ENCODE measurements at places on chromosomes 11 and 22.

GRCh38 chr11:74438681-74439080, 28.7 kb downstream of the KCNE3 start:
- DNase-seq, result no peak

- DNase-seq, result no peak
These were observed 29.2 kb downstream of the GUCY1A2 start for GRCh38 chr11:106989078-106989455.

- DNase-seq, result no peak
These were observed 27.5 kb downstream of the MRGPRX2 start for GRCh38 chr11:19032990-19033389.

- DNase-seq, result no peak
These were observed 24.9 kb downstream of the IMMP1L start for GRCh38 chr11:31484497-31484896.

DNA sequence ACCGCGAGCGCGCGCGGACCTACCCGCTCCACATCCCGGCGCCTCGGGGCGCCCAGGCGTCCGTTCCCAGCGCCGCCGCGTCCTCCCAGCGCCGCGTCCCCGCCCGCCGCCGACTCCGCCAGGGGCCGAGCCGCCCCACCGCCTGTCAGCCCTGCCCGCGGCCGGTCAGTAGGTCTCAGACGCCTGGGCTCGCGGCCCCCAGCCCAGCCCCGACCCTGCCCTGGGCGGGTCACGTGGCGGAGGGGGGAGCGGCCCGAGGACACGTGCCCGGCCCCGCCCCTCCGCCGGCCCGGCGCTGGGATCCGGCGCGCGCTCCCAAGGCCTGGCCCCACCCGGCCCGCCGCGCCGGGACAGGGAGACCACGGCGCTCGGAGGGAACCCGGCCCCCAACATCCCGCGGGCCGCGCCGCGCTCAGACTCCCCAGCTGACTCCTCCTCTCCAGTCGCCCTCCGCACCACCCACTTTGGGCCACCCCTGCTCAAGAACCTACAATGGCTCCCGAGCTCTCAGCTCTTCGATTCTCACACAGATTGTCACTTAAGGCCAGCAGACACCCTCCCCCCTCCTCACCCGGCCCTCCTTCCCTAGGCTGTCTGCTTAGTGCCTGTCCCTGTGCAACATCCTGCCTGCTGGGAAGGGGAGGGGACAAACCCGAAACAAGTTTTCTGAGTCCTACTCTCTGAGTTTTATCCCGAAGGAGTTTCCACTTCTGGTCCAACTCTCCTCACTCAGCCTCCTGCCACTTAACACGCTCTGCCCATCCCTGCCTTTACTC, at the start of gene RAB3IL1:
Gene RAB3IL1 (minus strand): TSS at position 233 of the 776 bp plus-strand sequence. CDS start 199 bp downstream, at position 34.
- peak; percentile 18 for DNase-seq

- no peak for DNase-seq
These were observed 24.2 kb upstream of the TMEM123 start for GRCh38 chr11:102476812-102477211.

DNA sequence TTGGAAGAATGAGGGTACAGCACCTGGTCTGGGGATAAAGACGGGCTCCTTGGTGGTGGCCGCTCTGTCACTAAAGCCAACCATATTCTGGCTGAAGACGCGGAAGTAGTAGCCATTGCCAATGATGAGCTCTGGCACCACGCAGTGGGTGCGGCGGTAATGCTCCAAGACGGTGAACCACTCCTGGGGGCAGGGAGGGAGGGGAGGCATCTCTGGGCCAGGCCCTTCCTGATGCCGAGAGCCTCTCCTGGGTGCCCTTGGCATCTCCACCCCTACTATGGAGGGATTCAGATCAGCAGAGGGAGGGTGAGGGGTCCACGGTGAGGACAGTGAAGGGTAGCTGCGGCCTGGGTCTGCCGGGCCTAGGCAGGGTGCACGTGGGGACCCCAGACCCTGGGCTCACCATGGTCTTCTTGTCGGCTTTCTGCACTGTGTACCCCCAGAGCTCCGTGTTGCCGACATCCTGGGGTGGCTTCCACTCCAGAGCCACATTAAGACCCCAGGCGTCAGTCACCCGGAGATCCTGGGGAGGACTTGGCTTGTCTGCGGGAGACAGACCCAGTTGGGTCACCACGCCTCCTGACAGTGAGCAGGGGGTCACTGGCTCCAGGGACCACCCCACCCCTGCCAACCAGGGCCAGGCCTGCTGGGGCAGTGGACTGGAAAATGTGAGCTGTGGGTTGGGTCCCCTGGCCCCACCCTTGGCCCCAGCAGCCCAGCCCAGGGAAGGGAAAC, 19.5 kb downstream of the MYBPC3 start:
- DNase-seq, result no peak

GRCh38 chr11:129298988-129299387, 76.7 kb upstream of the BARX2 start:
- no peak for DNase-seq

DNA sequence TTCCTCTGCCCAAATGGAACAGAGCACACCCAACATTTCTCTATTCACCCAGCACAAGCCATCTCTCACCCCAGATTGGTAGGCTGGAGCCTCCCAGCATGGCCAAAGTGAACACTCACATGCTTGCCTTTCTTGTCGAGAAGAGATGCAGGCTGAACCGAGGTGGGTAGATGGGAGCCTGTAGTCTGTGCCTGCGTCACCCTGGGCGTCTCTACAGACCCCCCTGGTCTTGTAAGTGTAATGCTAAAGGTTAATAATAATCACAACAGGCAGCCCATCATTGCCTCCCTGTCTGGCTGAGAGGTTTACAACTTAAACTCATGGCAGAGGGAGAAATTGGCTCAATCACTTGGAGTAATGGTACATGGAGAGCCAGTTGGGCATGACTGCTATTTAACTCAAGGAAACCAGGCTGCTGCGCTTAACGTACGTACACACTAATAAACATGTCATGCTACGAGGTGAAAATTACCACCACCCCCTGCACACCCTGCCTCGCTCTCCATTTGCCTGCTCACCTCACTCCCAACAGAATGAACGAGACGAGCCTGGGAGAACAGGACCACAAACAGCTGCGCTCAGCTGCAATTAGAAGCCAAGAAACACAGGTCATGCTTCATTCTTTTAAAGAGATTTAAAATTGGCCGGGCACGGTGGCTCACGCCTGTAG, 9.1 kb upstream of the ZBTB16 start:
- DNase-seq, result no peak

DNA sequence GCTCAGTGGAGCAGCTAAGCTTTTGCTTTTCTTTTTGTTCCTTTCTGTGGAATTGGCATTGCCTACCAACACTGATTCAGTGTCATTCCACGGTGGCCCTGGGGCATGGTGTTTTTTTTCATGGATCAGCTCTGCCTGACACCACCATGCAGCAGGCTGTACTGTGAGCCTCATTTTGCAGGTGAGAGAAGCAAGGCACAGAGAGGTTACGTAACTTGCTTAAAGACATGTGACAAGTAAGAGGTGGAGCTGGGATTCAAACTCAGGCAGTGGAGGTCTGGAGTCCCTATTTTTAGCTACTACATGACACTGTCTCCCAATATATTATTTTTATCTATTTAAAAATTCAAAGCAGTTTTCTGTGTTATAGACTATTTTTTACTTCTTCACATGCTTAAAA, 44.4 kb downstream of the APOL3 start:
- DNase-seq, result no peak

DNA sequence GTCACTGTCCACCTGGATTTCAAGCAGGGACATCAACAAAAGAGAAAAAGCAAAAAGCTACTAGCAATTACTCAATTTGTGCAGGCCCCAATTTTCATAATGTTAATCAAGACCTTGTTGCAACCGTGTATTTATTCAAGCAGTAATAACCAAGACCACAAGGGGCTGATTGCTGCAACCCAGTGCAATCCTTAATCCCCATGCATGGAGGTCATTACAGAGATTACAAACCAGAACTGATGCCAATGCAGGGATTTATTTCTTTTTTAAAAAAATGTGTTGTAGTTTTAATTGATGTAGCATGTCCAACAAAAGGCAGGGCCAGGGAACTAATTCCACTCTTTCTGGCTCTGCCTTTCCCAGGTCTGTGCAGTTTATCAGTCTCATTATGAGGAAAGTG, 18.4 kb downstream of the TECTA start:
- no peak for DNase-seq

DNA sequence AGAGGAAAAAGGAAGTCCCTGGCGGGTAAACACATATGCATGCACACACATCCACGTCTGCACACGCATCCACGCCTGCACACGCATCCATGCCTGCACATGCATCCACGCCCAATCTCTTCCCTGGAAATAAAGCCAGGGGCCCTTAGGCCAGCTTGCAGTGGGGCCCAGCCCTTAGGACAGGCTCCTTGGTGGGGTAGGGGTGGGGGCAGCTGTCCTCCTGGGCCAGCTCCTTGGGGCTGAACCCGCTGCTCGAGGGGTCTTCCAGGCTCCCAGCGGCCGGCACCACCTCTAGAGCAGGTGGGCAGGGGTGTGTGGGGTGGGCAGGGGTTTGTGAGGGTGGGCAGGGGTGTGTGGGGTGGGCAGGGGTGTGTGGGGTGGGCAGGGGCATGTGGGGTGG, 1.9 kb downstream of the C11orf21 start:
- no peak for DNase-seq

DNA sequence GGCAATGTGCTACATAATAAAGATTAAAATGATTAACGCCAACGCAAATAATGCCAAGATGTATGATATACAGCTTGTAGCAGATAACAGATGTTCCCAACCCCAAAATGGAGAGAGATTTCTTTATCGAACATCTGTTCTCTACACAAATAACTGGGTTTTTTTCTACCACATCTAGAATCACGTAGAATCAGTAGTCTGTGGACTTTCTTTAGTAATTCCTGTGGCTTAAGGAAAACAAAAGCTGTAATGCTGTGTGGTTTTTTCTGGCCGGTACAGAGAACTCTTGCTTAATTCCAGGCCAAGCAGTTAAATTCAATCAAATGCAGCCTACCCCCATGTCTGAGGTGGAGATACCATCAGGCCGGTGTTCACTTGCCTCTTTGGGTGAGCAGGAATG, 303.4 kb downstream of the FAT3 start:
- no peak for DNase-seq

GRCh38 chr11:125372911-125373310, 123.2 kb downstream of the FEZ1 start:
- no peak for DNase-seq

DNA sequence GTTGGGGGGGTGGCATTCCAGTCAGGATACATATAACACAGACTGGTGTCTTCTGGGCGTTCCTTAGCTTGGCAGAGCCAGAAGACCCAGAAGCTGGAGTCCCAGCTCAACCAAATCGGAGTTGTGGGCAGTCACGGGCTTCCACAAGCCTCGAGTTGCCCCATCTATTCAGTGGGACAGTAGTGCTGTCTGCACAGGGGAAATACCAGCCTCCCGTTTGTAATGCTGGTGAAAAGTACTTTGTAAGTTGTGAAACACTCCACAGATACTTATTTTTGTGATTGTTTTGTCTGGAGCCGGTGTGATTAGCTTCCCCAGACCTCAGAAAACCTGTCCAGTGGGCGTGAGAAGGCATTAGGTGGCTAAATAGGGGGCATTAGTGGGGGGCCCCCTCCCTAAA, 13.6 kb downstream of the DGKZ start:
- DNase-seq, result no peak

DNA sequence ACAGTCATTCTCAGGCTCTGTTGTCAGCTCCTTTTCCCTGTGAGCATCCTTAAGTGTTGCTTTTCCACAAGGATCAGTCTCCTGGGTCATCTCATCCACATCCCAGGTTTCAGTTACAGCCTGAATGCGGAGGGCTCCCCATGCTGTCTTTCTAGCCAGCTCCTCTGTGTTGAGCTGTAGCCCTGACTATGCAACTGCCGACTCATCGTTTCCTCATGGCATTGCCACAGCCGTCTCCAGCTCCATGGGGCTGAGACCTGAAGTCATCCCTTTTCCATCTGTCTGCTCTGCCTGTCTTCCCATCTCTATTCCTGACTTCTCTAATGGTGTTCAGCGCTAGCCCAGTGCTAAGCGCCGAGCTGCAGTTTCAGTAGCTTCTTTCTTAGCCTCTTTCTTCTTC, 11.8 kb downstream of the SAMM50 start:
- no peak for DNase-seq

- DNase-seq, result no peak
These were observed 197.5 kb downstream of the LARGE1 start for GRCh38 chr22:33722816-33723215.

DNA sequence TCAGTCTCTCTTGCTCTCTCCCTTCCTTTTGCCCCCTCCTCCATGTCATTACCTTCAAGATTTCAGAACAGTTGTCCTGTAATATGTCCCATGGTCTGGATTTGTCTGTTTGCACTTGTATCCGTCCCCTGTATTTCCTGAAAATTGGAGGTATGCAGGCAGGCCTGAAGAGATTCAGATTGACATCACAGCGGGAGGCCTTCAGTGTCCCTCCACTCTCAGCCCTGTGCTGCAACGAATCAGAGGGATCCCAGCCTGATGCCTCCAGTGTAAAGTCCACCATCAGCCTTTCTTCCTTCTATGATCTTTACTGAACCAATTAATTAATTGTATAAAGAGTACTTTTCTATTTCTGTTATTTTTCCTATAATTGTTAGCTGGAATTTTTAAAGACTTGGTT, 57.3 kb downstream of the ELMOD1 start:
- no peak for DNase-seq

DNA sequence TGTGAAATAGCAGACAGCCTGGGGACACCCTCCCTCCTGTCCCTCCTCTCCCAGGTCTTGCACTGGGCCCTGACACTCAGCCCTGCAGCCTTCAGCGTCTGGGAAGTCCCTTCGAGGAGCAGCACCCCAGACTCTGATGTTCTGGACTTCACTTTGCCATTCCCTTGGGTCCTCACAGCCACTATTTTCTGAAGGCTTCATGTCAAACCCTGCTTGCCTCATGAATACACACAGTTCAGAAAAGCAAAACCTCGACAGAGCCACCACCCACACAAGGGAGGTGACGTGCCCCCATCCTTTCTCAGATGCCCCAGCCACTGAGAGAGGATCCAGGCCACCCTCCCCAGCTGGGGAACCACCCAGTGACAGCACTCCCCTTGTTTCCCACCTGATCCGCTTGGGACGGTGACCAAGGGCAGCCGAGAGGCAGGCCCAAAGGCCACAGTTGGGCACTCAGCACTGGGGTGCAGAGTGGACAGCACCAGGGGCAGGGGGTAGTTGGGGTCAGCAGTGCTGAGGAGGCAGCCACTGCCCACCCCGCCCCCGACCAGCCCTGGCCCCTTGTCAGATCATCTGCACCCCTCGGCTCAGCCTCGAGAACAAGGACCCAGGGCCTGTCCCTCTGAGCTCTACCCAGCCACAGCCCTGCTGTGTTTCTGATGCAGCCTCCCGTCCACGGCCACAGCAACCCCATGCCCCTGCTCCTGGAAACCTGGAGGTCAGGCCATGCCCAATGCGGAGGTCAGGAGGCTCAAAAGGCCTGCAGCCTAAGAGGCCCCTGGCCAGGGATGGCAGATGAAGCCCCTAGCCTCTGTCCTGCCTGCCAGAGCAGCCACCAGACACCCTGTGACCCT, 3.1 kb upstream of the TNNT3 start:
- no peak for DNase-seq
